Activated gamma-delta T cell treated with Interleukin-2 at 50 U/mL for 16 hours (primary cell): ENCODE measurements at places on chromosomes 2 and 18.

DNA sequence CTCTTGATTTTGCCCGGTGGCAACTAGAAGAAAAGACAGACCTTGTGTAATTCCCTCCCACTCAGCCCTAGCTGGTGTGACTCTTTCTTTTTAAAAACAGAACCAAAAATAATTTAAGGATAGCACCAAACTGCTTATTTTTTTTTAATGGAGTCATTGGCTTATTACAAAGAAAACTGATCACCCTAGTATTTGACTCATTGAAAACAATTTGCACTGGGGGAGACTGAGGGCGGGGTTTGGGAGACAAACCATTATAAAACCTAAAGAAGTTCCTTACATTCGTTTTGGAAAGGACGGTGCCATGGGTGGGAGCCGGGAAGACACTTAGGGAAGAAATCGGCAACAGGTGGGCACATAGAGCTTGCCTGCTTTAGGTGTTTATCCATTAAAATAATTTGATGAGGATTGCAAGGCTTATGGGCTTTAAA, 2.5 kb downstream of the PAX3 start:
- DNase-seq, result no peak

DNA sequence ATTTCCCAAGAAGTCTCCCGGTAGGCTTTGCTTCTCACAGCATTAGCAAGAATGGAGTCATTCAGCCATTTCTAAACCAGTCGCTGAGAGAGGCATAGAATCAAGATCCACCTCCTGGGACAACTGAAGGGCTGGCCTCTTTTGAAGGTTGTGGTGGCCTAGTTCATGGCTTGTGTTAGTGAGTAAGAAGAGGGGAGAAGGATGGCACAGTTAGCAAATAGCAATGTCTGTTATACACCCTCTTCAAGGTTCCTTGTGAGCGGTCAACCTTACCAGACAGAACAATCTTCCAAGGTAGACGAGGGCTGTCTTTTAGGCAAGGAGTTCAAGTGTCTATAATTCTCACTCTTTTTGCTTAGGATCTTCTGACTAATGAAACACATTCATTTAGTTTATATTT, 35.4 kb upstream of the DNAH7 start:
- no peak for DNase-seq

DNA sequence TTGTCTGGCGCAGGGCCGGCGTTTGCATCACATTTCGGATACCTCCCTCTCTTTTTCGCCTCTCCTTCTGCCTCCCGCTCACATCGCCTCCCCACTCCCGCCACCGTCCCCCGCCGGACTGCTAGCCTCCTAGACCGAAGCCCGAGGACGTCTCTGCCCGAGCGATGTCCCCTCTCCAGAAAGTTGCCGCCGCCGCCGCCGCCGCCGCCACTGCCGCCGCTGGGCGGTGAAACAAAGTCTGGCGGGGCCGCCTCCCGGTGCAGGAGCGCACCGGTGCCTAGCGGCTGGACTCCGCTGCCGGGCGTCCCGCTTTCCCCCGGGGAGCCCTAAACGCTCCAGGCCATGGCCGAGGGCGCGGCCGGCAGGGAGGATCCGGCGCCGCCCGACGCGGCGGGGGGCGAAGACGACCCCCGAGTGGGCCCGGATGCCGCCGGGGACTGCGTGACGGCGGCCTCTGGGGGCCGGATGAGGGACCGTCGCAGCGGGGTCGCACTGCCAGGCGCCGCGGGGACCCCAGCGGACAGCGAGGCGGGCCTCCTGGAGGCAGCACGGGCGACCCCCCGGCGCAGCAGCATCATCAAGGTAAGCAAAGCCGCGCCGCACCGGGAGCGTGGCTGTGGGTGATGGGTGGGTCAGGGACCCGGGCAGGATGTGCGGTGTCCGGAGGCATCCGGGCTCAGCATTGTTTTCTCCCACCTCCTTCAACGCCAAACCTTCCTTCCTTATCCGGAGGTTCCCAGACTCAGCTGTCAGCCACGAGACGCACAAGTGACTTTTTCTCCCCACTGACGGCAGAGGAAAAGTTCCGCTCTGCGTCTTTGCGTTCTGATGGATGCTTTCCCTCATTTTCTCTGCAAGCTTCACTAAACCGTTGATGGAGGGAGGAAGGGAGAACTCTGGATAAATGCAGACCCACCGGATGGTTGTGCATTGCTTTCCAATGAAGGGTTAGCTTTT, 643 bp downstream of the PLCL1 start:
- DNase-seq, result peak; percentile 21

DNA sequence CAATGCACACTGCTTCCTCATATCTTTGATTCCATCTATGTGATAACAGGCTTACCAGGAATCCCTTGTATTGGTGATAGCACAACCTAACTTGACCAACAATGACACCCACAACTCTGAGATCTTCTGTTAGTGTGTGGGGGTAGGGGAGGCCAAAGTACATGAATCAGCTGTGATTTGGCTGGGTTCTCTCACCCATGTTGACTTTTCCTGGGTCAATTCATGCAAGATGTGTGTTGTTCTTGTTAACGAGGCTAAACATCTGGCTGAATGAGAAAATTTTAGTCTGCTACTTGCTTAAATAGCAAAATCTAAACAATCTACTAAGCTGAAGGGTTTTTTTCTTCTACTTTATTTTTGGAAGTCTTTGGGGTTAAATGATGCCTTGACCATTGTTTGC, 341.2 kb upstream of the SLC14A2 start:
- no peak for DNase-seq

- no peak for DNase-seq
Measured at GRCh38 chr2:39264733-39265132, 21.0 kb upstream of the CDKL4 start.
